ENCODE measurements at places on chromosomes 3 and 15. TPM values are rescaled to one million over a fixed set of nuclear protein-coding genes. Genes with fewer than 3 reads are reported as not detected.

DNA sequence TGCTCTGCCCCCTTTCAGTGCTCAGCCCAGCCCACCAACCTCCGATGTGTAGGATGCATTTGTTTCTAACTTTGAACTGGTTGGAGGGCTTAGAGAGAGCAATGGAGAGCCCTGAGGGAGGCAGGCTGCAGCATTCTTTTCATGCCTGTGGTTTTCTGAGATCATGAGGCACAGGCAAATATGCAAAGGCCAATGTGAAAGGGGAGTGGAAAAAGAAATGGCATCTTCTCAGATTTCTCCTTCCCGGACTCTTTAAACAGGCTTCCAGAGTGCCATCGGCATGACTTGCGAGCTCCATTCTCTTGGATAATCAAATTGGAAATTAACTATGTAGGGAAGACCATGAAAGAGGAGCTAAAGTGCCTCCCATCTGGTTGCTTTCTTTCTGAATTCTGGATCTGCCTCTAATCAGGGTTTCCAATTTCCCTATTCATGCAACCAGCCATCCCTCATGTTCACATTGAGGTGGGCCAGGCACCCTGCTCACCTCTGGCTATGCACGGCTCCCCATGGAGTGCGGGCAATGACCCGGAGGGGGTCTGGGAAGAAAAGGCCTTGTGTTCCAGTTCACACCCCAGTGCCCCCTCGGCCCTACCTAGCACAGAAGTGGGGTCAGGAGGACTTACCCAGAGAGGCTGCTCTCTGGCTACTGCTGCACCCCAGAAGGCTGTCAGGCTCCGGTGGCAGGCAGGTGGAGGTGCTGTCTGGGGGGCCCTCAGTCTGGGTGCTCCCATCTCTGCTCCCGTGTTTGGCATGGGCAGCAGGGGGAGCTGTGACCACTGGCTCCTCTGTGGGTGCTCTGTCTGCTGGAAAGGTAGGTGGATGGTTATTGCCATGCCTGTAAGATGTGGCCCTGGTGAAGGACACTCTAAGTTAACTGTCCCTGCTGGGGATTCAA, 16.1 kb downstream of the AMOTL2 start:
- no peaks in the 10 kb centered on the region for H3K36me3 ChIP-seq
- H3K4me3 ChIP-seq: no peak overlapping the region
- no peaks in the 10 kb centered on the region for H3K4me1 ChIP-seq
- DNase-seq: no peak
- H3K27ac ChIP-seq: no peak overlapping the region
- H3K27me3 ChIP-seq: peaks cover 12% of the 10 kb centered on the region

DNA sequence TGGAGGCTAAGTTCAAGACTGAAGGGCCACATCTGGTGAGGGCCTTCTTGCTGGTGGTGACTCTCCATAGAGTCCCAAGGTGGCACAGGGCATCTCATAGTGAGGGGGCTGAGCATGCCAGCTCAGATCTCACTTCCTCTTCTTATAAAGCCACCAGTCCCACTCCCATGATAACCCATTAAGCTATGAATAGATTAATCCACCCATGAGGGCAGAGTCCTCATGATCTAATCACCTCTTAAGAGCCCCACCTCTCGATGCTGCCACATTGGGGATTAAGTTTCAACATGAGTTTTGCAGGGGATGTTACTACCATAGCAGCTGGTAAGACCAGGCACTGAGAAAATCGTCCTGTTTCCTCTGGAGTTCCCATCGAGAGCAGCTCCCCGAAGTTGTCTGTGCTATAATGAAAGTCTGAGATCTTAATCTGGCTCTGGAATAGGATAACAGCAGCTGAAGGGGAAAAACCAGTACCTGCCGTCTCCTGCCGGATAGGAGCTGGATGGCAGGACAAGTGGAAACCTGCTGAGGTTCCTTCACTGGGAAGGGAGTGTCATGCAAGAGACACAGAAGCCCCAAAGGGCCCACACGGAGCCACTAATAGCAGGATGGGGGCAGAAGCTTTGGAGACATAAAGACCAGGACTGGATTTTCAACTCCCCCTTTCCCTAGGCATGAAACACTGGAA, 79.5 kb upstream of the EPHB3 start:
- no peak overlapping the region for H3K27ac ChIP-seq
- H3K36me3 ChIP-seq: no peaks in the 10 kb centered on the region
- no peaks in the 10 kb centered on the region for H3K4me1 ChIP-seq
- H3K27me3 ChIP-seq: peaks cover 23% of the 10 kb centered on the region

GRCh38 chr15:68271854-68272471, 5.6 kb upstream of the FEM1B start:
- no peak for DNase-seq
- no peak overlapping the region for H3K4me3 ChIP-seq
- no peaks in the 10 kb centered on the region for H3K36me3 ChIP-seq

SLC28A2 gene
- total RNA-seq: not detected

DNA sequence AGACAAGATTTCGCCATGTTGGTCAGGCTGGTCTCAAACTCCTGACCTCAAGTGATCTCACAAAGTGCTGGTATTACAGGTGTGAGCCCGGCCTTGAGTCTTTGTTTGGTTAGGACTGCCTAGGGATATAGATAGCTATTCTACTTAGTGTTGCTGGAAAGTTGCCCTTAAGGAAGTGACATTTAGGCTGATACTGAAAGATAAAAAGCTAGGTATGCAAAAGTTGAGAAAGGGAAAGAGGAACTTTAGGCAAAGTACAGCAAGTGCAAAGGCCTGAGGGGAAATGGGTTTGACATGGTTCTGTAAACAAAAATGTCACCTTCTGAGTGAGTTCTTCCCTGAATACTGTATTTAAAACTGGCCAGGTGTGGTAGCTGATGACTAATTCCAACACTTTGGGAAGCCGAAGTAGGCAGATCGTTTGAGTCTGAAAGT, 111.5 kb downstream of the ZNF609 start:
- peaks cover 9% of the 10 kb centered on the region for H3K36me3 ChIP-seq
- H3K27me3 ChIP-seq: no peaks in the 10 kb centered on the region

GRCh38 chr15:34799149-34800101, 4.1 kb upstream of the ACTC1 start:
- H3K36me3 ChIP-seq: no peaks in the 10 kb centered on the region
- DNase-seq: no peak
- H3K4me3 ChIP-seq: no peak overlapping the region
- peaks cover 54% of the 10 kb centered on the region for H3K27me3 ChIP-seq
- no peak overlapping the region for H3K27ac ChIP-seq
- H3K4me1 ChIP-seq: no peaks in the 10 kb centered on the region

AGTR1 gene
- total RNA-seq: not detected

- H3K27ac ChIP-seq: no peak overlapping the region
- H3K36me3 ChIP-seq: no peaks in the 10 kb centered on the region
- H3K27me3 ChIP-seq: no peaks in the 10 kb centered on the region
These were observed 65.5 kb upstream of the NR2F2 start for GRCh38 chr15:96264801-96265515.

MORC1 gene
- not detected for total RNA-seq

NR2E3 gene
- not detected for total RNA-seq

MNS1 gene
- 0.44 TPM for total RNA-seq

DNA sequence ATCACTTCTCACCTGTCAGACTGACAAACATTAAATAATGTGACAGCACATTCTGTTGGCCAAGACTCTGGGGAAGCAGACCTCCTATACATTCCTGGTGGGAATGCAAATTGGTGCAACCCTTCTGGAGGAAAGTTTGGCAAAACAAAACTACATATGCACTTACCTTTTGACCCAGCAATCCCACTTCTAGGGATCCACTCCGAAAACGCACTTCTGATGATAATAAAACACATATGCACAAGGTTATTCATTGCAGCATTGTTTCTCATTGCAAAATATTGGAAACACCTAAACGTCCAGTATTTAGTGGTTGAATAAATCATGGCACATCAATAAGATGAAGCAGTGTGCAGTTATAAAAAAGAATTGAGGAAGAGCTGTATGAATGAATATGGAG, 145.5 kb upstream of the ABHD17C start:
- no peak overlapping the region for H3K27ac ChIP-seq
- peaks cover 11% of the 10 kb centered on the region for H3K4me1 ChIP-seq
- DNase-seq: no peak
- H3K4me3 ChIP-seq: no peak overlapping the region

DNA sequence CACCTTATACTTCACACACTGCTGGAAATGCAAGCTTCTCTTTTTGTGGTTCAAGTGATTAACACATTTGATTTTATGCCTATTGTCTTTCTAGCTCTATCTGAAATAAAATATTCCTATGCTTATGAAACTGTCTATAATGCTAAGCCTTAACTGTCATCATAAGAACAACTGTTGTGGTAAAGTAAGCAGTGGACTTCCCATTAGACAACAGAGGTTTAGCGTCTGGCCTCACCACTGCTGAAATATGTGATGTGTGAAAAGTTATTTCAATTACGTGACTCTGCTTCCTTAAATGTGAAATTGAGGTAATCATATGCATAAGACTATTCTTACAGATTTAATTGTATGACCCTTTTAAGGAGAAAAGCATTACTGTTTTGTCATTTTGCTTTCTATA, 140.2 kb upstream of the LYSMD4 start:
- H3K4me1 ChIP-seq: no peaks in the 10 kb centered on the region
- no peaks in the 10 kb centered on the region for H3K36me3 ChIP-seq
- no peak for DNase-seq
- H3K27me3 ChIP-seq: no peaks in the 10 kb centered on the region
- no peak overlapping the region for H3K27ac ChIP-seq
